ENCODE measurements at places on chromosomes 3 and 15. TPM values are rescaled to one million over a fixed set of nuclear protein-coding genes. Genes with fewer than 3 reads are reported as not detected.

CFAP100 gene
- total RNA-seq, result not detected

LRTM1 gene
- total RNA-seq, result not detected

LRRIQ4 gene
- total RNA-seq, result not detected

RCN2 gene
- total RNA-seq, result 8.3 TPM

SLC6A1 gene
- 64.8 TPM for total RNA-seq

RTP3 gene
- 28.6 TPM for total RNA-seq

PRICKLE2 gene
- total RNA-seq, result 3.6 TPM

TIGIT gene
- 0.10 TPM for total RNA-seq

PPP1R14D gene
- total RNA-seq, result not detected

Measured in left lobe of liver (tissue), 2 donors.